BE2C (cell line): ENCODE measurements at places on chromosomes 3 and 15.

DNA sequence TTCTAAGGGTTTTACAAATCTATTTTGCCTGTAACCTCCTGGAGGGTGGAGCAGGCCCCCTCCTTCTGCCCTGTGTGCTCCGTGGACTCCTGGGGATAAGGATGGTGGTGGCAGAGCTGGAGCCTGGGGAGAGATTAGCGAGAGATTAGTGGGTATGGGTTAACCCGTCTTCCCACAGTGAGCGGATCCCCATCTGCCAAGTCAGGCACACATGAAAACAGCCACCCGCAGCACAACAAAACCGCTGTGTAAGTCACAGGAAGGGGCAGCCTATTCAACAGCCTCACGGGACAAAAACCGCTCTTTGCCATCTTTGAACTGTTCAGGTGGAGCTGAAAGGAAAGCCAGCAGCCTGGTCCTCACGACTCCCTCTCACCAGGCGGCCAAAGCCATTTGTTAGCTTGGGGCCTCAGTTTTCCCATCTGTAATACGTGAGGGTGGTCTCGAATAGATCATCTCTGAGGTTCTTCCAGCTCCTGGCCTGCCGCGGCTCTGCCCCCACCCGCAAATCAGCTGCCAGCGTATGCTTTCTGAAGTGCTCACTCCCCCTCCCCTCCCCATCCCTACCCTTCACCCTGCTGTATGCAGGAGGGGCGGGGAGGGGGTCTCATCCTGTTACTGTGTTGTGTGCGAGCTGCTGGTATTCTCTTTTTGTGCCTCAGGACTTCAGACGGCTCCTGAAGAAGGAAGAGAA lies 43.6 kb downstream of the PDIA5 start:
- no peak for DNase-seq

- DNase-seq = no peak
Observed at GRCh38 chr15:38085114-38085513, 150.7 kb downstream of the TMCO5A start.

- no peak for DNase-seq
Observed at GRCh38 chr15:54840621-54841398, 355.9 kb downstream of the RSL24D1 start.

DNA sequence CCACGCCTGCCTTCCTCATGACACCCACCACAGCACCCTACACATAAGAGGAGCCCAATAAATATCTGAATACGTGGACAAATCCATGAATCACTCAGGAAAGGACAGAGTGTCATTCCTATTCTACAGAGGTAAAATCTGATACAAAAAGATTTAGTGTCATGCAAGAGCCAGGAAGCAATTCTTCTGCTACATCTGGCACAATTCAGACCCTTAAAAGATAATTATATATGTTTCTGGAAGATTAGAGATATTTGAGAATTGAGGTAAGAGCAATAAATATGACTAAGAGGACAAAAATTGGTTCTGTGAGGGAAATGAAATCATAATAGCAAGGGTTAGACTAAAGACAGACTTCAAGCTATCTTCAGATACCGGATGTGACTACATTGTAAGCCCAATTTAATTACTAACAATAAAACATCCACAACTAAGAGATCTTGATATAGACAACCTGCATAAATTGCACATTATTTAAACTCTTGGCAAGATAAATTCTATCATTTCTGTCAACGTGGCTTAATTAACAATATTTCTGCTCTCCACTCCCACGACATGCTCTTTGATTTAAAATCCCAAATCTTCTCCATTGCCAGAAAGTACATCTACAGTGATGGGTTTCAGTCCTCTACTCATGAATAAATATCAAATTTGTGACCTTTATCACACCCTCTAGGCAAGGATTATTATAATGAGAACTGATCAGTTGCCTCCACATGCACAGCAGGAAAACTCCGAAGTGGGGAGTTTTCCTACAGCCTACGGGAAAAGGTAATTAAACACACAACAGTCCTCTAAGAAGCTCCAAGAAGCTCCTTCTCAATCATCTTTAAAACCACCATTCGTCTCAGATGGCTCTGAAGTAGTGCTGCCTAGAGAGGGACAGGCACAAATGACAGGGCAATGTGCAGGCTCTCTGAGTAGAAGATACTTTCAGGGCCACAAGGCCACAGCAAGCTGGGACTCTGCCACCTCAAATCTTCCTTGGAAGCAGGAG lies 32.6 kb downstream of the MB21D2 start:
- DNase-seq = no peak

- DNase-seq = no peak
Observed at GRCh38 chr3:189621948-189622603, 9.1 kb upstream of the TP63 start.

DNA sequence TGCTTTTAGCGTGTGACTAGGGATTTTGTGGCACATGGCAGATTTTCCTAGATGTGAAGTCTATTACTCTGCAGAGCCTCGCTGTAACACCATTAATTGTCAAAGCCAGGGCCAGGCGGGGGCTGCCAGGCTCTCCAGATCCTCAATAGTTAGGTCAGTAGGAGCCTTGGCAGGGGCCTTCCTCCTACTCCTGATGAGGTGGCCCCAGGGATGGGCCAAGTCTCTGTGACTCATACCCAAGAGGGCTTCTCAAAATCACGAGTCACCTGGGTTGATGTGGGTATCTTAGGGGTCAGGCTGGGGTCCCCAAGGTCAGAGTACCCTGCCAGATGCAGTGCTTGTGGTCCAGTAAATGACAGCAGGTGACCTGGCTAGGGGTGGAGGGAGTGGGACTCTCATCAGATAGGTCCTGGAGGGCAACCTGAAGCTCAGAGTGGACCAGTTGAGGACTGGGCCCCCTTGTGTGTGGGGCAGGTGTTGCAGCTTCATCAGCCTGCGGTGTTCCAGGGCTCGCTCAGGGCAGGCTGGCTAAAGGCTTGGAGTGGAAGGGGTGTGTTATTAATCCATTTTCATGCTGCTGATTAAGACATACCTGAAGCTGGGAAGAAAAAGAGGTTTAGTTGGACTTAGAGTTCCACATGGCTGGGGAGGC lies 88.5 kb upstream of the MYZAP start:
- DNase-seq = no peak

GRCh38 chr15:31200735-31201151 lies 99.2 kb upstream of the TRPM1 start:
- peak; percentile 85 for DNase-seq

GRCh38 chr15:76935620-76936019 lies 4.1 kb downstream of the RCN2 start:
- DNase-seq = no peak

GRCh38 chr3:176590722-176591121 lies 606.6 kb downstream of the TBL1XR1 start:
- DNase-seq = no peak

DNA sequence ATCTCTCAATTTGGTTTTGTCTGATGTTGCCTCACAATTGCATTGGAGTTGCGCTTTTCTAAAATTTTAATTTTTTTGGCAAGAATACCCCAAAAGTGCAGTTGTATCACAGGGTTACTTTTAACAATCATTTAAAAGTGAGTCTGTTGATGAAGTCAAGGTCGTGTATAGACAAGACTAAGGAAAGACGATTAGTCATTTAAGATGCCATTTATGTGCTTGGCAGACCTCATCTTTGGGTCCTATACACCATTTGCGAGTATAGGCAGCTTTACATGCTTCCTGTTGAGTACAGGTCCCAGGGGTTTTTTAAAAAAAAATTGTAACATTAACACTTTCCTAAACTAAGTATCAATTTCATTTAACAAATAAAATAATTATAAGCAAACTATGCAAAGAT lies 12.5 kb downstream of the ARNT2 start:
- DNase-seq = no peak

DNA sequence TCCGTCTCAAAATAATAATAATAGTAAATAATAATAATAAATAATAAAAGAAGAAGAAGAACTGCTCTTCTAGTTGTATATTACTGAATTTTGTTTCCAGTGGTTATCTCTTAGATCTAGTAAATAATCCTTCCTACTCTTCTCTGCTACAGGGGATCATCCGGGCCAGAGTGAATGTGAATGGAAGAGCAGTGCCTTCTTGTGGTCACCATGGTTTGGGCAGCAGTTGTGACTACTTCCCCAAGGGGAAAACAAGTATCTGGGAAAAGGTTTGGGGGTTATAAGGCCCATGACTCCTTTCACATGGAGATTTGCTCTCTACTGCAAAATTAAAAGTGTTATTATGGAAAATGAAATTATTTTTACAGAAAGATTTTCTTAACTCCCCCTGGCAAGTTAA lies 5.5 kb upstream of the OR5K1 start:
- DNase-seq = no peak

DNA sequence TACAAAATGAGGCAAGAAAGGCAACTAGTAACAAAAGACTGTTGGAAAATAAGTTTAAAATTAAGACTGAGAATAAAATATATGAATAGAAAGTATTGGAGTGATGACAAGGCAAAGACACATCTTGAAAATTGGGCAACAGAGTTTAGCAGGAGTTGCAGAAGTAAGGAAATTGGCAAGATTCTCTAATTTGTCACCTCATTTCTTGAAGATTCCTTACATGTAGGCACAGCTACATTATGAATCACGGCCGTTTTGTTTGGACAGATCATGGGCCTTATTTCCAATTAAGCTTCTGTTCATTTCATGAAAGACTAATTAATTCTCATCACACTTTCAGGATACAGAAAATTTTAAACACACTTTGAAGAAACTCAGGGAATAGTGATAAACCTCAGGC lies 170.1 kb downstream of the ROBO1 start:
- DNase-seq = no peak

GRCh38 chr3:191372122-191372521 lies 41.8 kb upstream of the UTS2B start:
- no peak for DNase-seq

DNA sequence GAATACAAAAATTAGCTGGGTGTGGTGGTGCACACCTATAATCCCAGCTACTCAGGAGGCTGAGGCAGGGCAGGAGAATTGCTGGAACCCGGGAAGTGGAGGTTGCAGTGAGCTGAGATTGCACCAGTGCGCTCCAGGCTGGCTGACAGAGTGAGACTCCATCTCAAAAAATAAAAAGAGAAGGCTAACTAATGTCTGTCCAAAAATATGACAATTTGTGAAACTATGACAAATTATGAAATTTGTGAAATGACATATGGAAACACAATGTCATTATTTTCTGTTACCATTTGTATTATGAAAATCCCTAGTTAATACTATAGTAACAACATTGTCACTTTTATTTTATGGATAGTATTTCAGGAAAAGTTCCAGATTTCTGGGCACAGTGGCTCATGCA lies 1306.3 kb upstream of the EPHA6 start:
- DNase-seq = no peak

DNA sequence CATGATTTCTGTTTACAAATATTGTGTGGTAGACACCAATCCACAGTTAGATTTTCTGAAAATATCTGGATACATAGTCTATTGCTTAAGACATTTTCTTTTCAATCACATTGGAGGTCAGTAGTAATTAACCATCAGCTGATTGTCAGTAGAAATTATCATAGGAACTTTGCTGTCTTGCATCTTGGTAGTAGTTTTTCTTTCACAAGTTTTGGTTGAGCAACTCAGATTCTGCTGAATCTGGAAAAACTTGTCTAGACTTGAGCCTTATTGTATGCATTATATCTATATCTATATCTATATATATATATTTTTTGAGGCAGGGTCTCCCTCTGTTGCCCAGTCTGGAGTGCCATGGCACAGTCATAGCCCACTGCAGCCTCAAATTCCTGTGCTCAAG lies 4.0 kb downstream of the RAB11A start:
- no peak for DNase-seq

GRCh38 chr15:81869161-81869954 lies 176.5 kb downstream of the MEX3B start:
- no peak for DNase-seq

DNA sequence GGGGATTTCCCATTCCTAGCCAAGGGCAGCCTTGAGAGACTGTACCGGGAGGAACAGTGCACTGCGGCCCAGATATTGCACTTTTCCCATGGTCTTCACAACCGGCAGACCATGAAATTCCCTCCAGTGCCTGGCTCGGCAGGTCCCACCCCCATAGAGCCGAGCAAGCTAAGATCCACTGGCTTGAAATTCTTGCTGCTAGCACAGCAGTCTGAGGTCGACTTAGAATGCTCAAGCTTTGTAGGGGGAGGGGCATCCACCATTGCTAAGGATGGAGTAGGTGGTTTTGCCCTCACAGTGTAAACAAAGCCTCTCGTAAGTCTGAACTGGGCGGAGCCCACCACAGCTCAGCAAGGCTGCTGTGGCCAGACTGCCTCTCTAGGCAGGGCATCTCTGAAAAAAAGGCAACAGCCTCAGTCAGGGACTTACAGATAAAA lies 156.3 kb downstream of the FRMD5 start:
- no peak for DNase-seq

DNA sequence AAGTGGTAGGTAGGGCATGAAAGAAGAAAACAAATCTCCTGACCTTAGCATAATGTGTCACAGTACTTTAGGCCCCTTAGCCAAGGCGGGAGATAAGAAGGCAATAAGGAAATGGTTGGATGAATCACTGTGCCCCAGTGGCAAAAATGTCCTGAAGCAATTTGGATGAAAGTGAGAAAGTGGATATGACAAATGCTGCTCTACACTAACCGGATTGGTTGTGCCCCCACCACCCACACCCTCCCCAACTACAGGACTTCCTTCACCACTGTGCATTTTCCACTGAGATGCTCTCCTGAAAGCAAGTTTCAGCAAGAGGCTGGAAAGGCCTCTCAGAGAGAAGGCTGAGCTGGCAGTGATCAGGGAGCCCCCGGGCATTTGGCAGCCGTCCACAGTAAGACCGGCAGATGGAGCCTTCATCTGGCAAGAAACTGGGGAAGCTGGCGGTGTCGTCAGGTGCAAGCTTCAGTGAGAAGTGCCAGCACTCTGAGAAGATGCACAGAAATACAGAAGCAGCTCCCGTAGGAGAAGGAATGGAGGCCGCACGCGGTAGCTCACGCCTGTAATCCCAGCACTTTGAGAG lies 63.8 kb downstream of the ATP1B3 start:
- peak; percentile 92 for DNase-seq

GRCh38 chr15:69712991-69713390 lies 260.4 kb downstream of the RPLP1 start:
- no peak for DNase-seq

- DNase-seq = no peak
Observed at GRCh38 chr3:96803870-96804269, 10.5 kb upstream of the EPHA6 start.

DNA sequence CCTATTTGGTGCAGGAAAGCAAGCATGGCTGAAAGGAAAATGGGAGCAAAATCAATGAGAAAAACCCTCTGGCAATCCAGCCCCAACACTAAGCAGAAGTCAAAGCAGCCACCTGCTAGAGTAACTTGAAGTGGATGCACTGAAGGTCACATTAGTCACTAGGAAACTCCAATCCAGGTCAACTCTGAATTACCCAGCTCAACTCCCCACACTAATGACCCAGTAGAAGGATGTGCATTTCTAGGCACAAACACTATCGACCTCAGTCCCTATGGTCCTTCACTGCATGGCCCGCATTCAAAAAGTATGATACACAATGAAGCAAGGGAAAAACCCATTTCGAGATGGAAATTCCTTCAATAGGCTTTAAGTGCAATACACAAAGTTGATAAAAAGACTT lies 80.6 kb downstream of the RAD18 start:
- DNase-seq = no peak

DNA sequence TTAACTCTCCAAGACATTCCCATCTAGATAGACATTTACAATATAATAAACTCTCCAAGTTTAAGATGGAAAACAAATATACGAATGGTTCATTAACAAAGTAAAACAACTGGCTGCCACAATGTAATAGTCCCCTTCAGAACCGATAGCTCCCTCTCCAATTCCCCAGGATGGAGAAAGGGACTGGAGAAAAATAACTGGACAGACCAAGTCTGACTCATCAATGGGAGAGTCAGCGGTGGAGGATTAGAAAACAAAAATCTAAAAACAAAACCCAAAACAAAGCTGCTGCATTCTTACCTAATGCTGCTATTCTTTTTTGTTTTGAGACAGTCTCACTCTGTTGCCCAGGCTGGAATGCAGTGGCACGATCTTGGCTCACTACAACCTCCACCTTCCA lies 468.1 kb downstream of the SHQ1 start:
- DNase-seq = no peak
